B cell (primary cell): ENCODE measurements at places on chromosomes 3 and 15.

DNA sequence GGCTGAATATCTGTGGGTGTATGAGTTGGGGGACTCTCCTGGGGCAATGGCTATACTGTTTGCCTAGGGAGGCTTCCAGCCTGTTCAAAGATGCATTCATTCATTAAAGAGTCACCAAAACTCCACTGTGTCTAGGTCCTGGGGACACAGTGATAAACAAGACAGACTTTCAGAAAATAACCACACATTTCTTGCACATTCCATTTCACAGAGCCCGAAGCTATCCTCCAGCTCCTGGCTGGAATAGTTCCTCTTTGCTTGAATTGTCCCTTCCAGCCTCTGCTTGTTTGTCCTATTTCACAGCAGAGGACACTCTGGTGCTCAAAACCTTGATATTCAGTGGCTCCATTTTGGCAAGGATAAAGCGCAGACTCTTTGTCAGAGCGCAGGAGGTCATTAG lies 61.7 kb upstream of the ITGA11 start:
- no peak for DNase-seq

GRCh38 chr3:139561255-139561817 lies 21.8 kb upstream of the RBP1 start:
- no peak for DNase-seq

DNA sequence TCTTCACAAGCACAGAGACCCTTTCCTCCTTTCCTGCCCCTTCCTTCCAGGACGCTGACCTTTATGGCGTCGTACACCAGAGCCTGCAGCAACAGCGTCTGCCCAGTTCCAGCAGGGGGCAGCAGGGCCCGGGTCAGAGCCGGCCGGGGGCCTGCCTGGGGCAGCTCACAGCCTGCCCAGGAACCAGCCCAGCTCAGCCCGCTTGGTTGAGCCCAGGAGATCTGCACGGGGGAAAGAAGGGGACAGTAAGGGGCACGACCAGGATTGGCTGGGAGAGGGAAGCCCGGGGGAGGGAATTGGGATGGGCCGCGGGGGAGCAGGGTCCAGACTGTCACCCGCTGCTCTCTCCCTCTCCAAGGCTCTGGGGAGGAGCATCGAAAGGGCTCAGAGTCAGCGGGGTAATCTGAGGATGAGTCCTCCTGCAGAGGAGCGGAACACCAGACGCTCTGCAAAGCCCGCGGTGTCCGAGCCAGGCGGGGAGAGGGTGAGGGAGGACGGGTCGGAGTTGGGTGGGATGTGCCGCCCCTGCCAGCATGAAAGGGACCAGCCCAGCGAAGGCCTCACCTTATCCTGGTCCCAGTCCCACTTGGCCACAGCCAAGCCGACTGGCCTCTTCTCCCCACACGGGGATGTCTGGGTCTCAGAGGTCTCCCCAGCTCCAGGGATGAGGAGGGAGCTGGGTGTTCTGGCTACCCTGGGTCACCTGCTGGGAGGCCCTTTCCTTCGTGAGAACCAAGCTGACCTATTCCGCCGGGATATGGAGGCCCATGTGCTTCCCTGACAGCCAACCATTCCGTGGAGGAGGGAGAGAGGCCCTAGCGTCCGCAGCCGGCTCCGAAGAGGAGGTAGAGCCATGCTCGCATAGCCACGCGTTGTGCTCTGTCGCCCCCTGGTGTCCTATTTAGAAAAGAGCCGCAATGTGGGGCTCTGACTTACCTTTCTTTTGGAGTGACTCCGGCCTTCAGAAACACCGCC lies 7.4 kb upstream of the IGDCC3 start:
- peak; percentile 89 for DNase-seq

DNA sequence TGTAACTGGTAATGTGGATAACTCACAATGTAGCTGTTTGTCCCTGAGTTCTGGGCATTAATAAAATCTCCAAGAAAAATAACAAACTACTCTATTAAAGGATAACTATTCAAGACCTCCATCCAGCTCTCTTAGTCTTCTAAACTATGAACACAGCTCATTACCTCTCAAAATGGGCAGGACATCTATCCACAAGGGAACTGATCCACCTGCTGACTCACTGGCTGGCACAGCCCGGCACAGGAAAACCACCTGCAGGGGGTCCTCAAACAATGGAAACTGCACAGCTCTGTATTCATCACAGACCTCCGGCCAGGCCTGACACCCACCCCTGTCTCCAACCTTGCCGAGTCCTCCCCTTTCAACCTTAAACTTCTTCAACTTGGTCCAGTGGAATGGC lies 255.4 kb downstream of the TJP1 start:
- DNase-seq, result no peak

DNA sequence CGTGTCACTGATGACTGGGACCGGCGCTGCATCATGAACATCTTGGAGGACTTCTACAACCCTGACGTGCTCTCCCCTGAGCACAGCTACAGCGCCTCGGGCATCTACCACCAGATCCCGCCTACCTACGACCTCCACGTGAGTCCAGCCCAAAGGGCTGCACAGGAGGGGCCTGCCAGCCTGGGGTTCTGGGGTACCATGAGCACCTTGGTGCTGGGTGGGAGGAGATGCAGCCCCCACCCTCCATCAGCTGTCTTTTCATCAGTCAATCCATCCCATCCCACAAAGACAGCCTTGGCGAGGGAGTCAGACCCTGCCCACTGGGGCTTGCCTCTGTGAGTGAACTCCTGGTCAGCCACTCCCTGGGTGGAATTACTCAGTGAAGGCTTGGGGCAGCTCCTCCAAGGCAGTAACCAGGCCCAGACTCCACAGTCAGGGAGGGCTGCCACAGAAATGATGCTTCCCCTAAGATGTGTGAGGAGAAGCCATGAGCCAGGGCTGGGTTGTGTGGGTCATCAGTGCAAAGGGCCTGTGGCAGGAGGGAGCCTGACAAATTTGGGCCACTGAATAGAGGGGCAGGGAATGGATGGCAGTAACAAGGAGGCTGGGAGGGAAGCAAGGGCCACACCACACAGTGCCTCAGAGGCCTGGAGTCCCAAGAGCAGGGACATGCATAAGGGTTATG lies 47.9 kb downstream of the SEMA3G start:
- no peak for DNase-seq

GRCh38 chr3:150945226-150946032 lies 27.1 kb downstream of the CLRN1 start:
- no peak for DNase-seq

GRCh38 chr3:142213298-142213697 lies 12.1 kb downstream of the GK5 start:
- no peak for DNase-seq

GRCh38 chr3:37945807-37946530 lies 44.6 kb upstream of the VILL start:
- no peak for DNase-seq

DNA sequence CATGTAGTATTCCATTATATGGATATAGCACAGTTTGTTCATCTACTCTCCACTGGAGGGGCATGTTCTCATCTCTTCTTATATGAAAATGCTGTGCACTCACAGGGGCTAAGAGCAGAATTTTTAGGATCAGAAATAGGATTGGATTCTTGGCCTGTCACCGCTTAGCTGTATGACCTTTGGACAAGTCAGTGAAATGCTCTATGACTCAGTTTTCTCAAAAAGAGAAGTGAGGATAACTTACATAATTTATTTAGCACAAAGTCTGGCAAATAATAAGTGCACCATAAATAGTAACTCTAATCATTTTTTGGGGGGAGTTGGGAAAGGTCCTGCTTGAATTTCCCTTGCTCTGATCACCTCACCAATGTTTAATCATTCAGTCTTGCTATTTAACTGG lies 103.7 kb upstream of the LRIG1 start:
- DNase-seq, result no peak

DNA sequence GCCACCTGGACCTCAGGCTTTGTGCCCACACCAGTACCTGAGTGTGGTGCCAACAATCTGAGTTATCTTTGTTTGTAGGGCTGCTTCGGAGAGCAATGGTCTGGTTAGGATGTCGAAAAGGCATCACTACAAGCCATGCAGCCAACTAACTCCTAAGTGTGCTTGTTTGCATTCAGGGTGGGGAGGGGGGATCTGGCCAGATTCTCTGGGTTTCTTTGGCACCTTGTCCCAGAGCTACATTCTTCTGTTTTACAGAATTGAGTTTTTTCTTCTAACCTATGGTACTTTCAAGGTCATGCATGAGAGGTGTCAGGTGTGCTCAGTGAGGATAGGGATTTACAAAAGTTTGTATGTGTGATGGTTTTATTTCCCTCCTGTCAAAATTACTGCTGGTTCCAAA lies 391.4 kb upstream of the RARB start:
- DNase-seq, result no peak

- no peak for DNase-seq
Measured at GRCh38 chr3:163939926-163940325, 1138.4 kb downstream of the SI start.

- peak; percentile 63 for DNase-seq
Measured at GRCh38 chr15:85580879-85581278, 200.5 kb downstream of the AKAP13 start.

DNA sequence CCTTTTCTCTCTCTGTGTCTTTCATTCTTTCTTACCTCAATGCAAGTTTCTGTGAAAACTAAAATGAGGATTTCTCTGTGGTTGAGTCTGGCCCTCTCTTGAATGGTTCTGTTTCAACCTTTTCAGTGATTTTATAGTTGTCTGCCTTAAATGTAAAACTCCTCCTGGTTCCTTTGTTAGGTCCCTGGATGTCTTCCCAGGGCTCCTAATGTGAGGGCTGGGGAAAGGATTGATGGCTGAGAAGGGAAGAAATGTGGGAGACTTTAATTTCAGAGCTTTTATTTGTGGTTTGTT lies 90.6 kb upstream of the GRM7 start:
- no peak for DNase-seq

DNA sequence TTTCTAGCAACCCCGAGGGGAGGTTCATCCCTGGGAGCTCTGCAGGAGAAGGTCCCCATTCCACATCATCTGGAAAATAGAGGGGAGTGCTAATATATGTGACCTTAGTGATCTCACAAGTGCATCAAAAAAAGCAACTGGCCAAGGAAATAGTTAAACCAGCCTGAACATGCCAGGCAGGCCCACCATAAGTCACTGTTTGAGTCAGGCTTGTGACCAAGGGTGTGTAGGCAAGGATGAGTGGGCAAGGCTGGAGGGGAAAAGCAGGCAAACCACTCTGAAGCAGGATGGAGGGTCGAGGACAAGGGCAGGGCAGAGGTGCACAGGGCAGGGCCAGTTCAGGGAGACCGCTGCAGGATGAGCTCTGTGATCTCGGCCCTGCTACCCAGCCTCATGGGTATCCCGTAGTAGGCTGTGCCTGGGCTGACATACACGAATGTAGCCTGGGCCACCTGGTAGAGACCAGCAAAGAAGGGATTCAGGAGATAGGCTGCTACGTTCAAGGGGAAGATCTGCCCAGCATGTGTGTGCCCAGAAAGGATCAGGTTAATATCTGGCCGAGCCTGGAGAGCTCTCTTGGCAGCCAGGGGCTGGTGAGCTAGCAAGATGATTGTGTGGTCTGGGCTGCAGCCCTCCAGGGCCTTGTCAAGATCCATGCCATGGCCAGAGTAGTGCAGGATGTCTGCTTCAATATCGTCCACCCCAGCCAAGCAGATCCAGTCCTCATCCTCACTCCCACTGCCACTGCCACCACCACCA lies 4.3 kb downstream of the GLB1 start:
- DNase-seq, result no peak

DNA sequence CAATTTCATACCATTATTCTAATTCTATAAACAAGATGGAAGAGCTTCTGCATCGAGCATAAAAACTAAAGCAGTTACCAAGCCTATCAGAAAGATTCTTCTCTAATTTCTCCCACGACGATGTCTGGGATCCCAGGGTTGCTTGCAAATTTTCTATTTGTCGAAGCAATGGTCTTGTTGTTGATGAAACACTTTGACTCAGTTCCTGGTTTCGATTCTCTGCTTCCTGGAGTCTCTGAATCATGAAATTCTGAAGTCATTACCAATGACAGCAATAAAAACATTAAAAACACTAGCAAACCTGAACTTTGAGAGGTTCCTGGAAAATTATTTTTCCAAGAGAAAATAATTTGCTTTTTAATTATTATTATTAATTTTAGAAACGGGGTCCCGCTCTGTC lies 18.7 kb downstream of the TMF1 start:
- no peak for DNase-seq

DNA sequence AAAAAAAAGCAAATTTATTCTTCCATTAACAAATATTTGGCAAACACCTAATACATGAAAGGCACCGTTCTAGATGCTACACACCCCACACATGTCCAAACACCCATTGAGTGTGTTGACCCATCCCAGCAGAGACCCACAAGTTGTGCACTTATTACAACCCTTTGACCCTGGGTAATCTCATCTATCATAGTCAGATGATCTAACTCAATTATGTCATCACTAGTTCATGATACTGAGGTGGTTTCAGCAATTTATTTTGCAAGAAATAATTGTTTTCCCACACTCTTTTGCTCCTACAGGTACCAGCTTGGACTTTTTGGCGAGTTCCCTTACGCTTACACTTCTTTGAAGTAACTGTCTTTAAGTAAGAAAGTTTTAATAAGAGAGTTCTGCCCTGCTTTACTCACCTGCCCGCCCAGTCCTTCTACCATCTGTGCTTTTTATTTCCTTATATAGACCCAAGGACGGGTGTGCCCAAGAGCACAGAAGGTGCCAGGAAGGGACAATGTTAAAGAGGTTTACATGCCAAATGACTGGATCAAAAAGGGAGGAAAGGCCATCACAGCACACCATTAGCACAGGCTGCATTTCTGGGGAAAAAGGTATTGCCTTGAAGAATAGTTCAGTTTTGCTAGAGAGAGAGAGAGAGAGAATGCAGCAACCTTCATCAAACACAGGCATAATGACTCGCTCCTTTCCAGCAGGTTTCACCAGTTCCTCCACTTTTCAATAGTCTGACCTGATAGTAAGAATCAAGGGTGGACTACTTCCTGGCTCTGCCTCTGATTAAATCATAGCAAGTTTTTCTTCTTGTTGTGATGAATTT lies 54.5 kb upstream of the ATP11B start:
- no peak for DNase-seq

DNA sequence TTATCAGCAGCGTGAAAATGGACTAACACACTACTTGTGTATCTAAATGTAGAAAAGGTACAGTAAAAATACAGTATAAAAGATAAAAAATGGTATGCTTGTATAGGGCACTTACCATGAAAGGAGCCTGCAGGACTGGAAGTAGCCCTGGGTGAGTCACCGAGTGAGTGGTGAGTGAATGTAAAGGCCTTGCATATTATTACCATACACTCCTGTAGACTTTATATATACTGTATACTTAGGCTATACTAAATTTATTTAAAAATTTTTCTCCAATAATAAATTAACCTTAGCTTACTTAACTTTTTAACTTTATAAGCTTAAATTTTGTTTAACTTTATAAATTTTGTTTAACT lies 67.2 kb upstream of the TSPAN3 start:
- DNase-seq, result no peak

DNA sequence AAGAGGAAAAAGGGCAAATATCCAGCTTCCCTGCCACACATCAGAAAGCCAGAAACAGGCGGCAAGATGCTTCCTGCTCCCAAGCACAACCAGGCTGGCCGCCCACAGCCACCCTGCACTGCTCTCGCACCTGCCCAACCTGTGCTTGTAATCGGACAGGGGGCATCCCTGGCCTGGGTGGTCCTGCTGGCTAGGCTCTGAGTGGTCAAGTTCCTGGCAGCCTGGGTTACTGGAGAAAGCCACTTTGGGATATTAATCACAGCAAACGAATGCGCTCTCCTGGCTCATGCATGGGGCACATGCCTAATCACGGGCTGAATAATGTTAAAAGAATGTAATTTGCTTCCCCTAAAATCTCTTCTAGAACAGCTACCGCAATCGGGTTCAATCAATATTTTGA lies 442.4 kb downstream of the MCTP2 start:
- no peak for DNase-seq
